ENCODE measurements at places on chromosomes 3 and 15.

DNA sequence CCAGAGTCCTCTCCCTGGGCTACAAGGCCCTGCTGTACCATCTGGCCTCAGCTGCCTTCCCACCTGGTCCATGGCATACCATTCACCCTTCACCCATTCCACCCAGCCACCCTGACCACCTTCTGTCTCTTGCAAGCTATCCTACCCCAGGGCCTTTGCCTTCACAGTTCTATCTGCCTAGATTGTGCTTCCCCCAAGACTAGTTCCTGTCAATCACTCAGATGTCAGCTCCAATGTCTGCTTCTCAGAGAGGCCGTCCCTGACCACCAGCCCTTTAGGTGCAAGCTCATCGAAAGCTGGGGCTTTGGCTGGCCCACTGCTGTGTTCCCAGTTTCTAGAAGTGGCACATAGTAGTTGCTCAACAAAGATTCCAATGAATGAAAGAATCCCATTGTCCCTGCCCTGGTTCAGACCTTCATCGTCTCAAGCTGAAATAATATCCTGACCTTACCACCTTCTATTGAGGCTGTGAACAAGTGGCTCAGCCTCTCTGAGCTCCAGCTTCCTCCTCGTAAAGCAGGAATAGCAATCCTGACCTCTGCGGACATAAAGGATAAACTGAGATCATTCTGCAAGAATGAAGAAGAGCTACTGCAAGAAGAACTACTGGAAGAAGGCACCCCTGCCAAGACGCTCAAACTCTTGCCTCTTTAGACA, 15.8 kb downstream of the EFCAB12 start:
- DNase-seq = no peak

DNA sequence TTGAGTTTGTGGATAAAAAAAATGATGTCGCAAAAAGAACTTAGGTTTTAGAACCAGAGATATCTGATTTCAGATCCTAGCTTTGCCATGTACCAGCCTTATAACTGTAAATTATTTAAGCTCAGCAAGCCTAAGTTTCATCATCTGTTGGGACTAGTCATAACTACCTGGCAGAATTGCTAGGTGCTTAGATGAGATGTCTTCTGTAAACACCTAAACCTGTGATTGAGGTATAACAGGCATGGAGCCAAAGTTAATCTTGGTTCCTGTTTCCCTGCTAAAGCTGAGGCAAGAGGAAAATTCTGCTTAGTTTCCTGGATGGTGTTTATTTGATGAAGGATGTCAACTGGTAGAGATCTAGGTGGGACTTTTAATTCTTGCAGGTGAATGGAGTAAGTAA, 331.3 kb upstream of the RBMS3 start:
- no peak for DNase-seq

DNA sequence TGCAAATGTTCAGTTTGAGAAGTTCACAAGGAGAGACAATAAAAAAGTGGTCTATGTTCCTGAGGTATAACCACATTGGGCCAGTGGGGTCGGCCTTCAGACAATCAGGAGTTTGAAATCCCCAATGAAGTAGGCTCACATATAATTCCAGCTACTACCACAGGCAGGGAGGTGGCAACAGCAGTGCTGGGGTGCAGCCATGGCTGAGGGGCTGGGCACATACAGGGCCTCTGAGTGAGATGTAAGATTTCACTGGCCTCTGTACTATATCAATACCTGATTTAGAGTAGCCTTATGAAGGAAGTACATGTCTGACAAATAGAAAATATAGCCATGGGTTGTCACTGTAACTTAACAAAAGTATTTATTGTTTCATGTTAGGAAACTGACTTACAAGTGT, 402.2 kb downstream of the TBC1D5 start:
- no peak for DNase-seq

DNA sequence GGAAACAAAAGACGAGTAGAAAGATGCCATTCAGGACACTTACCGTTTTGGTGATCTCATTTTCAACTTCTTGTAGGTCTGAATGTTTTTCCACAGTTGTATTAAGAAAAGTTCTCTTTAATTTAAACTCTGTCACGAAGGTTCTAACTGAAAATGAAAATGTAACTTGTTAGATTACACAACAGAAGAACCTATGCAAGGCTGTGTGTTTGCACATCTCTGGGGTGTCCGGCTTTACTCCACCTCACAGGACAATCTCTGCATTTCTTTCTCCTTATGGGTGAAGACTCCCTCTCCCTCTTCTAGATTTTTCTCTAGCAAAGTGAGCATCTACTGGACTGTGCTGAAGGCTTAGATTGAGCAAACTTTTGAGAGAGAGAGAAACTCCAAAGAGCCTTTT, 50.6 kb downstream of the HEG1 start:
- no peak for DNase-seq

DNA sequence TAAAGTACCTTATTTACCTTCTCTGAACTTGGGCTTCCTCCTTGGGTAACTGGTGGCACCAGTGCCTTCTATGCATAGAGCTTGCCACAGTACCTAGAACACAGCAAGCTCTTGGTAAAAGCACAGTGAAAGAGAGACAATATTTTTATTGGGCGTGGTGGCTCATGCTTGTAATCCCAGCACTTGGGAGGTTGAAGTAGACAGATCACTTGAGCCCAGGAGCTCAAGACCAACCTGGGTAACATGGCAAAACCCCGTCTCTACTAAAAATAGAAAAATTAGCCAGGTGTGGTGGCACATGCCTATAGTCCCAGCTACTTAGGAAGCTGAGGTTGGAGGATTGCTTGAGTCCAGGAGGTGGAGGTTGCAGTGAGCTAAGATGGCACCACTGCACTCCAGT, 285.1 kb downstream of the PTPRG start:
- no peak for DNase-seq

- DNase-seq = no peak
Observed at GRCh38 chr3:82163907-82164520, 402.6 kb upstream of the GBE1 start.

GRCh38 chr15:94387849-94388441, 156.6 kb downstream of the MCTP2 start:
- no peak for DNase-seq

GRCh38 chr3:197507541-197507940, 48.2 kb downstream of the BDH1 start:
- no peak for DNase-seq

DNA sequence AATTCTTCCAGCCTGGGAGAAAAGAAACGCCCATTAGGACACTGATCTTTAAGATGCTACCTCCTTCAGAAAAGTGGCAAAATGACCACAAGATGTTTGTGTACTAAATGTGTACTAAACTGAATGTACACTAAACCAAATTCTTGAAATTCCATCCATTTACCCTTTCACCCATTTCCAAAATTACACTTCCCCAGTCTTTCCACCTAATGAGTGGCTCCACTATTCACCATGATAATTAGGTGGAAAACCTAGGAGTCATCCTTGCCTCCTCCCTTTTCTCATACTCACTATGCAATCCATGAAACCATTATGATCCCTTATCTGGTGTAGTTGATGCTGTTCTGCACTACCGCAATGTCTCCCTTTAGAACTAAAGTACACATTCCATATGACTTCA, 452.1 kb upstream of the THBS1 start:
- DNase-seq = no peak

- DNase-seq = no peak
Observed at GRCh38 chr3:42210726-42211125, 55.3 kb downstream of the CCK start.

DNA sequence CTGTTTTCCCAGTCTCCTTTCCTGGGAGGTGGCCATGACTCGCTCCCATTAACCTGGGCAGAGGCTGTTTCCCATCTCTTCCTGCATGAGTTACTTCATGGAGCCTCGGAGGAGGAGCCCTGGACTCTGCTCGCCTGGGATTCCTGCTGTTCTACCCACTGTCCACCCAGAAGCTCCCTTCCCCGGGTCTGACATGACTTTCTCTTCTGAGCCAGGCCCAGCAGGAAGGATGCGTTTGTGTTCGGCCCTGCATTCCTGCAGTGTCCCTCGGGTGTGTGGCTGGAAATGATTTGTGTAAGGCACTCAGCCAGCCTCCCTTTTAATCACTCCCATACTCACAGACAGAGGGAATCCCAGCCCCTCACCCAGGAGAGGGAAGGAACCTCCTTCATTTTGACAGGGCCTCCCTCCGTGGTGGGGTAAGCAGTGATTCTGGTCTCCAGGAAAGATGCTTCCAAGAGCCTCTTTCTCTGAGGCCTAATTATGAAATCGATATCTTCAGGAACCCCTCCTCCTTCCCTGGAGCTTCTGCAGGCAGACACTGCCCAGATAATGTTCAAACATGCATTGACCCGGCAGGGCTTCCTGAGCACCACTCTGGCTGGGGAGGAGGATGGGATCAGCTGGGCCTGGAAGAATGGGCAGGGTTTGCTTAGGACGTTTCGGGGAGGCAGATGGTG, 41.6 kb upstream of the DLG1 start:
- DNase-seq = no peak

DNA sequence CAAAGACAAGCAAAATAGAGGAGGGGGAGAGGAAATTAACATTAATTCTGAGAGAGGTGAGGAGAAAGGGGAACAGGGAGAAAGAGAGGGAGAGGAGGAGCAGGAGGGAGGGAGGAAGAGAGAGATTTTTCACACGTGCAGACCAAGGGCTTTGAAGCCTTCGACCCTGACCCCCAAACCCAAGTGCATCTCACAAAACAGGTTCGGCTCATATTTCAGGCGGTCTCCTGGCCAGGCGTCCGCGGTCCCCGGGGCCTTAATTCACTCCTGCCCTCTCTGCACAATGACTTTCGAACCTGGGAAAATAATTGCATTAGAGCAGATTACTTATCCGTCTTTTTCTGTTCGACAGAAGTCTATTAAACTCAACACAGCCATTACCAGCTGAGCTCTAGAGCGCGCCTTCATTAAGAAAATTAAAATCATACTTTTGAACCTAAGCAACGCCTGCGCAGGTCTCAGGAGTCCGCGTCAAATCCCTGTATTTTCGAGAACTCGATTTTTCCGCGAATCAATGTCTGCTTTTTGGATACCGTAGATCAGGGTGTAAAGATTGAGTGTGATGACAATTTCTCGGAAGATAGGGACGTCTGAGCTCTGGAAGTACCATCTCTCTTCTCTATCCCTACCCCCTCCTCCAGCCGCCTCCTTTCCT, 220.7 kb downstream of the MEIS2 start:
- DNase-seq = no peak

- DNase-seq = no peak
Observed at GRCh38 chr3:127630811-127631714, 2.1 kb downstream of the PODXL2 start.

DNA sequence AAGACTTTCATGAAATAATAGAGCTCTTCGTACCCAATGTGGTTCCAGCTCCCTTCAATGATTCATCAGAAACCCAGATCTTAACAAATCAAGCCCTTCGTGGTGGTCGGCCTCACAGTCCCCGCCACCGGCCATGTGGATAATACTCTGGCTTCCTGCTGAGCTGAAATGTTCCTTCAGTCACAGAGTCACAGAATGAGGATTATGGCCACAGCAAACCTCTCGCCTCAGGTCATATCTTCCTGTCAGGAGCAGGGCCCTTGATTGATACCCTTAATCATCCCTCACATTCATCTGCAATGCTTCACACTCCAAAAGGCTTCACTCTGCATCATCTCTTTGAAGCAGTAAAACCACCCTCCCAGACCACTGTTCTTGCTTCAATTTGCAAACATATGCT, 452.6 kb downstream of the OCA2 start:
- no peak for DNase-seq

- DNase-seq = no peak
Observed at GRCh38 chr3:10213156-10213792, 35.0 kb upstream of the TATDN2 start.

Data from stimulated activated CD8-positive, alpha-beta memory T cell treated with anti-CD3 and anti-CD28 coated beads, Interleukin-15, amount 100 ng/mL, for 24 hours (primary cell).